Hypothalamus (tissue), 51 donors: ENCODE measurements at places on chromosomes 3 and 15.

- no peak for DNase-seq
Measured at GRCh38 chr15:52191207-52191606, at the start of gene GNB5. Gene GNB5, minus strand, starts transcription at chr15:52191392. Its CDS starts 6,716 bp downstream, at chr15:52184676.

- DNase-seq: no peak
Measured at GRCh38 chr3:127194601-127195187, 1.8 kb downstream of the PRR23E start.

- DNase-seq: no peak
Measured at GRCh38 chr15:62985768-62986167, 56.8 kb upstream of the TPM1 start.

DNA sequence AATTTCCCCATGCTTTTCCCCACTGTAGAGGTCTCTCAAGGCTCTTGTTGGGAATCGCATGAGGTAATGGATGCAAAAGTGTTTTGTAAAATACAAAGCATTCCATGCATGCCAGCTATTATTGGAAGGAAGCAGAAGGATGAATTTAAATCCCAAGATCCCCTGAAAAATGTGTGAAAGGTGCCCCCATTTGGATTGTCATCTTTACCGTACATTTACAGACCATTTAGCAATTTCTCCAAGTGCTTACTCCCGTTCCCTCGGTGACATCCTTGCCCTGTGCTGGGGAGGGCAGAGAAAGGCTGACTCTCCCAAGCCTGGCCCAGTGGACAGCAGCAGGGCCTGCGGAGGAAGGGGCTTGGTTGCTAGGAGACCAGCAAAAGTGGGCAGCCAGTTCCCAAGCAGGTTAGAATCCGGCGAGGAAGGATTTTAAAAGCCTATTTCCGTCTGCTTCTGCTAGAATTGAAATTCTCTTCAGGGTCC lies 31.1 kb upstream of the NEO1 start:
- no peak for DNase-seq

GRCh38 chr3:28844298-28845005 lies 436.4 kb upstream of the RBMS3 start:
- no peak for DNase-seq

GRCh38 chr3:177089110-177089509 lies 108.2 kb downstream of the TBL1XR1 start:
- no peak for DNase-seq

GRCh38 chr3:64880916-64881315 lies 193.1 kb upstream of the ADAMTS9 start:
- no peak for DNase-seq

DNA sequence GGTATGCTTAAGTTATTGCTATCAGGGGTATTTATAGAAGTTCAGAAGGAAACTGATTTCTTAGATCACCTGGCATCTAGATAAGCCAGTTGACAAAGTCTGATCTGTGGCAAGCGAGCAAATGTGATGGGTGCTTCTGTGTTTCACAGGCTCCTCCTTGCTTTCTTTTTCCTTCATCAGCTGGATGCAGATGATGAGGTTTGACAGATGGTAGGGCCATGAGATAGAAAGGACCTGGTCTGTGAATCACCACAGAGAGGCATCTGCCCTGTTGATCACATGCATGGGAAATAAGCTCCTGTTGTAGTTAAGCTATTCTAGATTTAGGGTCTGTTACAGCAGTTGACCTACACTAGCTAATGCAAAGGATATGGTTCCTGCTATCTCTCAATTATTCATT lies 372.0 kb downstream of the NEK10 start:
- no peak for DNase-seq

DNA sequence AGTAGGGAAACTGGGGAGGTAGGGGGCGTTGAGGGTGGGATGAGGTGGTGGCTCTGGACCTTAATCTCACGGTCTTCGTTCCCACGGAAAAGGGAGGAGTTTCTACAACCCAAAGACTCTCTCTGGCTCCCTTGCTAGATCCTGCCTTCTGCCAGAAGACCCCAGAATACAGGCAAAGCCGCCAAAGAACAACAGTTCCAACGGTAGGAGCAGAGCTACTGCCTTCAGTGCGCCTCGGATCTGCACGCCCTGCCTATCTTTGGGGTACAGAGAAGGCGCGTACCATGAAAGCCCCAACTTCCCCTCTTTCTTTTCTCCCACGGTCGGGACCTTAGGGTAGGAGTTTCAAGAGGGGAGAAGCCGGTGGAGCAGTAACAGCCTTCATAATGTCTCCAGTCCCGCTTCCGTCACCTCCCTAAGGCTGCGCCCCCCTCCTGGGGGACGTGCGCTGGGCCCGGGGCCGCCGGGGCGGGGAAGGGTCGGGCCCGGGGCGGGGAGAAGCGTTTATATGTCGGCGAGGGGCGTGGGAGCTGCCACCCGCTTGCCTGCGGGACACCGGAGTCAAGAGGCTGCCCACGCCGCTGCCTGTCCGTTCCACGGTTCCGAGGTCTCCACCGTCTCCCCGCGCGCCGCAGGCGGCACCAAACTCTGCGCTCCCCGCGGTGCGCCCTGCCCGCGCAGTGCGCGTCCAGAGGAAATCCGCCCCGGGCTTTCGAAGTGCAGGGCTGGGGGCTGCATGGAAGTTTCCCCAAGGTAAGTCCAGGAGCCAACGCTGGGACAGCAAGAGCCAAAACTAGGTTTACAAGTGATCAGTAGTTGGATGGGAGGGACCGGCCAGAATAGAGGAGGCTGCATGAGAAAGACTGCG lies at the start of gene COL6A6:
COL6A6 (plus strand) TSS at position 533 of the 868 bp plus-strand sequence. CDS start 43,188 bp downstream, outside the sequence.
- no peak for DNase-seq

- DNase-seq: peak; percentile 80
Measured at GRCh38 chr3:105369500-105370371, 3.0 kb downstream of the ALCAM start.

- DNase-seq: peak; percentile 70
Measured at GRCh38 chr15:99123713-99124451, 19.0 kb downstream of the SYNM start.

GRCh38 chr3:87361956-87362355 lies 85.6 kb upstream of the POU1F1 start:
- DNase-seq: no peak

GRCh38 chr3:99472385-99472784 lies 166.0 kb upstream of the COL8A1 start:
- no peak for DNase-seq

DNA sequence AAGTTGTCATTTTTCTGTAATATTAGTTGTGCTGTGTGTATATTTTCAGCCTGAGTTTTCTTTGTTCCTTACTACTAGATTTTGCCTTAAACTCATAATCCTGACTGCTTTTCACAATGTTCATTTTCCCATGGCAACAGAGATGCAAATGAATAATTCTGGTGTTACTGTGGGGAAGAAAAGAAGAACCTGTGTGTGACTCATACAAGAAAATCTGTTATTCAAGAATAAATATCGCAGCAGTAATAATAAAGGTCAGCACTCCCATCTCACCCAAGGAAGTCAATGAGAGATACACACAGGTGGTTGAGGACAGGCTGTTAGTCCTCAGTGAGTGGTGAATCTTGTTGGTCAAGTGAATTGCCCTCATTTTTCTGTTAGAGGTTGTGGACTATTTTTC lies 656.6 kb upstream of the NAALADL2 start:
- DNase-seq: no peak

DNA sequence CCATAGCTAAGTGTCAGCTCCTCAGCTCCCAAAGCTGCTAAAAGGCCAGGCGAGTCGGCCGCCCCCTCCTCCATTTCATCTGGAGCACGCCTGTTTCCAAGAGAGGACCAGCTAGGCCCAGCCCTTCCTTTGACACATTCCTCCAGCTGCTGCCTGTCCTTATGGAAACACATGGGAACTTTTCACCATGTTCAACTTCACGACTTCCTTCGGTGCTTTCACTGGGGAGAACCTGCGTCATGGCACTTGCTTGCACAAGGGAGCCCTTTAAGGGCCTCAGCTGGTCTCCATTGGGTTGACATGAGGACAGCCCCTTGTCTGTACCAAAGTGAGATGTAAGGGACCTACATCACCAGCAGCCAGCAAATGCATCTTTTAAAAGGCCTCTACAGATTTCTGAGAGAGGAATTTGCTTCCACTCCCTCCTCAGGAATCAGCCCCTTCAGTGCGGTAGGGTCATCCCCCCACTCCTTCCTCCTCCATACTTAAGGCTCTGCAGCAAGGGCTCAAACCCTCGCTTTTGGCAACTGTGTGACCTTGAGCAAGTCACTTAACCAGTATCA lies 2.1 kb downstream of the MAGI1 start:
- no peak for DNase-seq

DNA sequence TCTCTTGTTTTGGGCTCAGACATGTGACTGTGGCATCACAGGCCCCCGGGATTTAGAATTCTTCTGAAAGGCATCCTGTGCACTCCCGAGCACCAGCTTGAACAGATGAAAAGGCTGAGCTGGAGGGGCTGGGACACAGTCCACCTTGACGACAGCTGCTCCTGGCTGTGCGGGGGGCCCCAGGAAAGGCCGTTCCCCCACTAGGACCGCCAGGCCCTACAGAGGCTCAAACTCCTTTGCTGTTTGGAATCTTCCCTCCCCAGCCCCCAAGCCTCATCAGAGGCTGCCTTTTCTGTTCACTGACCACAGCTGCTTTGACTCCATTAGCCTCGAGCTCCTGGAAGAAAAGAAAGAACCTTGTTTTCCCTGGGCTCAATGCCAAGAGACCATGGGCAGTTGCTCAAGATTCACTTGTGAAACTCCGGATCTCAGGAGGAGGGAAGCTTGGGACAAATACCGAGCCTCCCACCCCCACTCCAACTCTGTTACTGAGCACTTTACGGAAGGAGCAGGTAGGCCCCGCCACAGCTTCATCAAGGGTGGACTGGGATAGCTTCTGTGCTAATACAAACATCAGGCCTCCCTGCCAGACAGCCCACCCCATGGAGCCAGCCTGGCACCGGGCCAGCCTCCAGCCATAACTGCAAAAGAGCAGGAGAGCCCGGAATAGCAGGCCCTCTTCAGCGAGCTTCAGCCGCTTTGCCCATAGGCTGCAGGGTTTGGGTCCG lies 15.7 kb downstream of the CIDEC start:
- DNase-seq: peak; percentile 47

GRCh38 chr15:84981711-84982300 lies at the start of gene PDE8A:
Gene PDE8A, plus strand, starts transcription at chr15:84981856. Its CDS starts 307 bp downstream, at chr15:84982163.
- DNase-seq: peak; percentile 44

- no peak for DNase-seq
Measured at GRCh38 chr3:46545818-46546630, 20.1 kb downstream of the LRRC2 start.

GRCh38 chr3:95272781-95273180 lies 1209.9 kb downstream of the NSUN3 start:
- DNase-seq: no peak

GRCh38 chr3:101978348-101978747 lies 129.0 kb downstream of the NFKBIZ start:
- no peak for DNase-seq

GRCh38 chr3:33202711-33203457 lies 15.7 kb downstream of the SUSD5 start:
- DNase-seq: no peak
